H9 (cell line): ENCODE measurements at places on chromosomes 13 and 19.

GRCh38 chr13:109481040-109481439 lies 305.3 kb downstream of the IRS2 start:
- no peak for DNase-seq

GRCh38 chr13:30600496-30600895 lies 17.2 kb upstream of the USPL1 start:
- DNase-seq: no peak

DNA sequence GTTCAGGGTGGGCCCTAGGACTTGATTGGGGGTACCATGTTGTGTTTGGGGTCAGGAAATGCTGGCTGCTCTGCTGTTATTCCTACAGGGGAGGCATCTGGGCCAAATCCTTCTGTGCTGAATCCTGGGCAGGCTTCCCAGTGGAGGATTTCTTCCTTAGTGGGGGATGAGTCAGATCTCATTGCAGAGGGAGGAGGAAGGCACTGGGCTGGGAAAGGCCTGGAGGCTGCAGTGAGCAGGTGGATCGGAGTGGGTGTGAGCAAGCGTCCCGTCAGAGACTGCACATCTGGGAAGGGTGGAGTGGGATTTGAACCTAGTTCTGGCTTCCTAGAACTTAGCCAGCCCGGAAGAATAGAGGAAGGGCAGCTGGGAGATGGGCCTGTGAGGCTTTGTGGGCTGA lies 11.5 kb downstream of the CCDC124 start:
- DNase-seq: no peak

DNA sequence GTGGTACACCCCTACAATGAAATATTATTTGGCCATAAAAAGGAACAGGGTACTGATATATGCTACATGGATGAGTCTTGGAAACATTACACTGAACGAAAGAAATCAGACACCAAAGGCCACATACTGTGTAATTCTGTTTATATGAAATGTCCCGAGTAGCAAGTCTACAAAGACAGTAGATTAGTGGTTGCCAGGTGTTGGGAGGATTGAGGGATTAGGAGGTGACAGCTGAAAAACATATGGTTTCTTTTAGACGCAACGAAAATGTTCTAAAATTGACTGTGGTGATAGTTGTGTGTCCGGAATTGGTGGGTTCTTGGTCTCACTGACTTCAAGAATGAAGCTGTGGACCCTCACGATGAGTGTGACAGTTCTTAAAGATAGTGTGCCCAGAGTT lies 35.1 kb downstream of the IL17D start:
- no peak for DNase-seq

DNA sequence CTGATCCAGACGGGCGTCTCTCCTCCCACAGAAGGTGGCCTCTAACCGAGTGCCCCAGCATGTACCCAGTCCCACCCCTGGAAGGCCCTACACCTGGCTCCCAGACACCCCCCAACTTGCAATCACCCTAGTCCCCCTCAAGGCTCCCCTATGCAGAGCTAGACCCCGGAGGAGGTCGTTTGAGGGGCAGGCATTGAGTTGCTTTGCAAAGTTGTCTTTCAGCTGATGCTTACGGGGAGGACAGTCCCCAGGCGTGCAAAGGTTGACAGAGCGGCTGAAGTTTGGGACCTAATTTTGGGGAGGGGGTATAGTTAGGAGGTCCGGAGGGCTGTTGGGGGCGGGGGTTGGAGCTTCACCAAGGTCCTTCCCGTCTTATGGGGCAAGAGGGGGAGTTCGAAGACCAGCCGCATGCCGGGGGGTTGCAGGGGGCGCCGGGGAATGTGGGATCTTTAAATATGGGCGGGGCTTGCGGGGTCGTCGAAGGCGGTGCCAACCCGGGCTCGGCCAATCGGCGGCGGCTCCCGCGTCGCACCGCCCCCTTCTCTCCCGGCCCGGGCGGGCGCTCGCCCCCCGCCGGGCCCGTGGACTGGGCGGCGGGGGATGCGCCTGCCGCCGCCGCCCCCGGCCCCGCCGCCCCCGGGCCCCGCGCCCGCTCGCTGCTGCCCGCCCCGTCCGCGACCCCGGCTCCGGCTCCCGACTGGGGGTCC lies at the start of gene KCNN1:
Gene KCNN1, plus strand, starts transcription at position 558 of the 707 bp plus-strand sequence. CDS start 6,782 bp downstream, outside the sequence.
- no peak for DNase-seq

GRCh38 chr19:47756953-47757608 lies 11.7 kb downstream of the NOP53 start:
- DNase-seq: no peak

- no peak for DNase-seq
Observed at GRCh38 chr13:98786023-98786422, 33.6 kb upstream of the SLC15A1 start.

- DNase-seq: no peak
Observed at GRCh38 chr19:45800070-45800553, 7.5 kb upstream of the DMWD start.

DNA sequence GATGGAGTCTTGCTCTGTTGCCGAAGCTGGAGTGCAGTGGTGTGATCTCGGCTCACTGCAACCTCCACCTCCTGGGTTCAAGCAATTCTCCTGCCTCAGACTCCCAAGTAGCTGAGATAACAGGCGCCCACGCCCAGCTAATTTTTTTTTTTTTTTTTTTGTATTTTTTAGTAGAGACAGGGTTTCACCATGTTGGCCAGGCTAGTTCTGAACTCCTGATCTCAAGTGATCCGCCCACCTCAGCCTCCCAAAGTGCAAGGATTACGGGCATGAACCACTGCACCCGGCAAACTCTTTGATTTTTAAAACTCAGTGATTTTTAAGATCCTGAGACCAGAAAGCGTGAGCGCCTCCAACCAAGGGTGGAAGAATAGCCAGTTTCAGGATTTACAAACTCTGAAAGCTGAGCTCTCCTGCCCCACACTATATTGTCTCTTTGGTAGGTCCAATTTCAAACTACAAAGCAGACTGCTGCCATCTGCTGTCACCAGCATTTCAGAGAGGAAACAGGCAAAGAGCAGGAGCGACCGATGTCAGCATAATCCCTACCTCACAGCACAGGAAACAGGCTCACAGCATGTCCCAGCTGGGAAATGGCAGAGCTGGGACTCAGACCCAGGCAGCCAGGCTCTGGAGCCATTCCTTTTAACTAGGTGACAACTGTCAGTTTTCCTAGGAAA lies 9.2 kb downstream of the NOSIP start:
- DNase-seq: peak; percentile 67
